ENCODE measurements at places on chromosomes 16 and 17.

- DNase-seq, result no peak
Observed at GRCh38 chr17:3890878-3891219, 2.0 kb downstream of the CAMKK1 start.

- DNase-seq, result no peak
Observed at GRCh38 chr16:46920402-46921068, 36.4 kb downstream of the GPT2 start.

DNA sequence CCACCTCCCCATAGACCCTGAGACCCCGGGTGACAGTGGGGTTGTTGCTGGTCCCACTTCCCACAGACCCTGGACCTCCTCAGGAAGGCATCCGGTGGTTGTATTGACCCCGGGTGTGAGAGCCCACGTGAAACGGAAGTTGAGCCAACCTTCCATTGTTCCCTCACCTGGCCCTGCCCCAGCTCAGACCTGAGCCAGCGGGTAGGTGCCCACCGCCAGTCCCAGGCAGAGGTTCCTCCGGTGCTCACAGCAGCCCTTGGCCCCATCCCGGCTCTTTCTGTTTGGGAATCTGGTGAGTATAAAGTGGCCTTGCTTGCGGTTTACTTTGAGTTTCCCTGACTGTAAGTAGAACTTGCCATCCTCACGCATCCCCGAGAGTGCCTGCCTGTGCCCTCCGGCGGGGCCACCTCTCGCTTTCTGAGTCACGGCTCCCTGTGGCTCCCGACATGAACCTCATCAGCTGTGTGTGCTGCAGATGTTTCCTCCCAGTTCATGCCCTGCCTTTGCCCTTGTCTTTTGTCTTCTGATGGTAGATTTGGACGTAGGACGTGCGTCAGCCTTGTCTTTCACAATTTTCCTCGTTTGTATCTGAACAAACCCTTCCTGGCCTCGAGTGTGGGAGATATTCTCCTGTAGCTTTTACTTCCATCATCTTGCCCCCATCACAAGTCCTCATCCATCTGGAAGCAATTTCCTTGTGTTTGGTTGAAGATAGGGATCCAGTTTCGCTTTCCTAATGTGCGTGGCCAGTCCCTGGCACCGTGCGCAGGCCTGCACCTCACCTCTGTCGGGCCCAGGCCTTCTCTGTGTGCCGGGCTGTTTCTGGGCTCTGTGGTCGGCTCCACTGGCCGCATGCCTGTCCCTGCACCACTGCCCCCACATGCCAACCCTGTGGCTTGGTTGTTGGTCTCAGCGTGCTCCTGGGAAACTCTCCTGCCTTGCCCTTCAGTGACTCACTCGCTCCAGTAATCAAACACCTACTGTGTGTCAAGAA lies 76.0 kb downstream of the METRNL start:
- no peak for DNase-seq

GRCh38 chr16:31216422-31217135 lies at the start of gene PYDC1:
TSS of gene PYDC1 (minus strand) at chr16:31217135. CDS start at chr16:31217028, 107 bp downstream.
- DNase-seq, result no peak

GRCh38 chr16:73483934-73484711 lies 436.2 kb upstream of the ZFHX3 start:
- DNase-seq, result no peak

DNA sequence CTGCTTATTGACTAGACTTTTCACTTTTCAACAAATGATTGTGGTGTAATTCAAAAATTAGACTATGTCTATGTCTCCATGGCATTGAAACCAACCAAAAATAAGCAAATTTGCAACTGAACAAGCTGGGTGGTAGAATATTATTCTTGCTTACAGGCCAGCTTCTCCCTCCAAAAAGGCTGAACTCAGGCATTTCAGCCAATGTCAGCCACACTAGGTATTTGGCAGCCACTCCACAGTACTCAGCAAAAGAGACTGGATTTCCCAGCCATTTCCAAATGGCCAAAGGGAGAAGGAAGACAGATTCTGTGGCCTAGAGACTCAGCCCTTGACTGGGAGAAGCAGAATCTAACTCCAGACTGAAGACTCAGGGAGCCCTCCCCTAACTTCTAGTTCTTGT lies 121.8 kb upstream of the IRX5 start:
- DNase-seq, result no peak

DNA sequence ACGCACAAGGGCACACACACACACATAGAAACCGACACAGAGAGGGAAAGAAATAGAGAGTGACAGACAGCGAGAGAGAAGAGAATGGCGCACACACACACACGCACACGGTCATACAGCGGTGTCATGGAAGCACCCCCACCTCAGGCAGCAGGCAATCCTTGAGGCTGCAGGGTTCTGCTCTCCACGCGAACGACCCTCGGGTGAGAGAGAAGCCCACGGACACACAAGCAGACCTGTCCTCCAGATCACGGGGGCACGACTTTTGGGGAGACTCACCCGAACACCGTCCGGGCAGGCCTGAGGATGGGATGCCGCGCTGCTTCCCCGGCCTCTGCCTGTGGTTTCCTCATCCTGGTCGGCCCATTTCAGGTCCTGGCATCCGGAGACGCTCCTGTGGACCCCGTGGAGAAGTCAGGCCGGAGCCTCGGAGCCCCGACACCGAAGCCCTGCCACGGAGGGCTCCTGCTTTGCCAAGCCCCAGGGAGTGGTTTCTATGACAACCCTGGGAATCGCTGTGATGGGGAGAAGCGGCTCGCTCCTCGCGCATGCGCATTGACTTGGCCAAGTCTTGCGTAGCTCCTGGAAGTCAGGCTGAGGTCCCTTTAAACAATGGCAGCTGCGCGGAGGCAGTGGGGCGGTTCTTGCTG lies 118.2 kb upstream of the KCNJ18 start:
- peak; percentile 44 for DNase-seq

DNA sequence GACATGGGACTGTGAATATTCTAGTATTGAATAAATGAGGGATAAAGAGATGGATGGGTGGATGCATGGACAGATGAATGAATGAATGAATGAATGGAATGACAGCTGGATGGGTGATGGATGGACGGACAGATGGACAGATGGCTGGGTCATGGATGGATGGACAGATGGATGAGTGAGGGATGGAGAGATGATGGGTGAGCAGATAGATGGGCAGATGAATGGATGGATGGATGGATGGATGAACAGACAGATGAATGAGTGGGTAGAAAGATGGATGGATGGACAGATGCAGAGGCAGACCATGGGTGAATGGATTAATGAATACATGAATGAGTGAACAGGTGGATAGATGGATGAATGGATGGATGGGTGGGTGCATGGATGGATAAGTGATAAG lies 96.7 kb downstream of the MYH11 start:
- DNase-seq, result no peak

- DNase-seq, result no peak
Observed at GRCh38 chr17:7445619-7445968, 733 bp downstream of the CHRNB1 start.

GRCh38 chr16:1258906-1259759 lies 3.3 kb downstream of the TPSD1 start:
- no peak for DNase-seq

- DNase-seq, result no peak
Observed at GRCh38 chr16:11781773-11782172, 15.3 kb downstream of the ZC3H7A start.

DNA sequence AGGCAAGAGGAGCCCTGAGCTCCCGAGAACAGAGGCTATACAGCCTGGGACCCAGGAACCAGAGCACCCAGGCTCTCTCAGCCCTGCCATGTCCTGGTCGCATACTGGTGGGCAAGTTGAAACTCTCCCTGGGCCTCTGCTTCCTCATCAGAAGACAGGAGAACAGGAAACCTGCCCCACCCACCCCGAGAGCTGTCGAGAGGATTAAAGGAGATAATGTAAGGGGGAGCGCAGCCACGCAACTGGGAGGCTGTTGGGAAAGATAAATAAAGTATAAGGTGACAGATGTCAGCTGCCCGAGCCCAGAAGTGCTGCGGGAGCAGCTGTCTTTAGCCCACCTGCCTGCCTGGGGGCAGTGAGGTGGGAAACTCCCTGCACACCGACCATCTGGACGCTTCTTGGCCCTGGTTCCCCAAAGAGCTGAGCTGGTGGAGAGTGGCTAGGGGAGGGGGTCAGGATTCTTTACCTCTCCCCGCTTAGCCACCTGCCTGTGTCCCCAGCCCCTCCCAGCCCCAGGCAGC lies 6.8 kb downstream of the KIF19 start:
- peak; percentile 92 for DNase-seq

DNA sequence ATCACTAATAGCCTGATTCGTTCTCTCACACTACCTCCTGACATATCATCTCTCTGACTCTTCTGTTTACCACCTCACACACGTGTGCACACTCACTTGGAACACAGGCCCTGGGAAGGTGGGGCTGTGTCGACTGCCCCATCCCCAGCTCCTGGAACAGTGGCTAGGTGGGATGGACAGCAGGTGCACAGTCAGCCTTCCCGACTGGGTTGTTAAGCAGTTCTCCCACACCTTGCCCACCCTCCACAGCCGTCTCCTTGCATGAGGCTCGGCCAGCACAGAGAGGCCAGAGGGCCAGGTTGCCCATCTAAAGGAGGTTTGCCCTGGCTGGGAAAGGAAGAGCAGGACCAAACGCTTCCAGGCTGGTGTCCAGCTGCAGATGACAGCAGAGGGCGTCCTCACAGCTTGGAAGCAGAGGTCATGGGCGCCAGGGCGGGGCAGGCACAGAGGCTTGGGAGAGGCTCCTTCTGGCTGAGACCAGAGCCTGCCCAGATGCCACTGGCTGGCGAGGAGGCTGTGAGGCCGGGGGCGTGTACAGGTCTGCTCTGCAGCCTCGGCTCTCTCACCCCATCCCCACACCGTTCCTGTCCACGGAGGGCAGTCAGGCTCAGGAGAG lies 92.8 kb downstream of the AMFR start:
- no peak for DNase-seq

DNA sequence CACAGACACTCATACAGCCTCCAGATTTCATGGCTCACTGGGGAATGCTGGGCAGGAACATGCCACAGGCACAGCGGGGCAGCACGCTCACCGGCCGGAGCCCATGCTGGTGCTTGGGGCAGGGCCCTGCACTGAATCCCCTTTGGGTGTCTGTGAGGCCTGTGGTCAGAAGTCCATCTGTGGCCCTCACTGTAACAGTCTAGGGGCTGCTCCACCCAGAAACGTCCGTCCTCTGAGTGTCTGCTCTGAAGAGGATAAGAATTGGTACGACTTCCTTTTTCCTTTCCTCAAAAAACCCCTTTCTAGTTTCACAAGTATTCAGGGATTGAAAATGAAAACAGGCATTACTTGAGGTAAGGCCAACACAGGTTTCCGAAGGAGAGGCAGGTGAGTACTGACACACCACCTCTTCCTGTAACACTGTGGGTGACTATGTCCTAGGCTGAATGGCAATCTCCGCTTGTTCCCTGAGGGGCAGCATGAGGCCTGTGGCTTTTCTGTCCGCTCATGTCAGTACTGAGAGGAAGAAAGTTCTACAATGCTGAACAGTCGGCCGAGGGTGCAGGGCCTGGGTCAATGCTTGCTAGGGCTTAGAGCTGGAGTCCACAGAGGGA lies 42.5 kb downstream of the TMEM11 start:
- DNase-seq, result no peak

- DNase-seq, result no peak
Observed at GRCh38 chr16:78034530-78034929, 12.2 kb downstream of the CLEC3A start.

- no peak for DNase-seq
Observed at GRCh38 chr17:55743103-55743679, 7.7 kb upstream of the PCTP start.

GRCh38 chr16:14446796-14447195 lies 183.3 kb downstream of the PARN start:
- no peak for DNase-seq

GRCh38 chr17:16512011-16512410 lies 20.0 kb upstream of the LRRC75A start:
- DNase-seq, result peak; percentile 57

DNA sequence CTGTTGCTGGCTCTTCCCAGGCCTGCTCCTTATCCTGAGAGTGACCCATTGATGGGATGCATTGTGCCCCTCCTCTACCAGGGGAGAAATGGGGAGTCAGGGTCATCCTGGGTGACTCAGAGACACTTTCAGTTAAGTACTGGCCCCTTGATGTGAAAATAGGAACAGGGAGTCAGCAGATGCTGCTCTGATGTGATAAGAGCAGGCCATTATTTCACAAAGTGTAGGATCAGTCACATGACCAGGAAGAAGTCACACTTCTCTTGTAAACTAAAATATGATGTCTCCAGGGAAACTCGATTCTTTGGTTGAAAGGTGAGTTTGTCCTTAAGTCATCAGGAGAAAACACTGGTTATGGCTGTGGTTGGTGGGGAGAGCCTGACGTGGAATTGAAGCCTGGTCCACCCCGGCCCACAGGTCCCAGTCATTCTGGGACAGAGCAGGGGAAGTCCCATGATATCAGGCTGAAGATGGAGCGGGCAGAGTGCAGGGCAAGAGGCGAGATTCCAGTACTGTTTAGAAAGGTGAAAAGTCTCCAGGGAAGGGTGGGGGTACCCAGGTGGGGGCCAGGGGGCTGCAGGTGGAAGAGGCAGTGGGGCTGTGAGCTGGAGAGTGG lies 88.6 kb upstream of the NLRP1 start:
- no peak for DNase-seq

DNA sequence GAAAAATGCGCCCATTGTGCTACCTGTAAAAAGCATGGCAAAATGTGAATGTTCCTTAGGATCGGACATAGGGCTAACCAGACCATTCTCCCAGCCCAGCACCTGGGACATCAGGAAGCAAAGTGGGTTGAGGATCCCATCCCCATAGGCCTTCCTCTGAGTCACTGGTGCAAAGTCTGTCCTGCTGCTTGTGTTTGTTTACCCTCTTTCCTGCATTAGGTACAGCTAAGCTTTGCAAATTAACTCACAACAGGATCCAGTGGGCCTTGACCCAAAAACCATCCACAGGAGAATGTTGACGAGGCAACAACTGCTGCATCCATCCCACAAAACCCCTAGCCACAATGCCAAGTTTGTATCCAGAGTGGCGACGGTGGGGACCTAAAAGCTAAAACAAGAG lies 106.2 kb downstream of the GRIN2A start:
- no peak for DNase-seq

- DNase-seq, result no peak
Observed at GRCh38 chr17:72185564-72185963, 64.7 kb downstream of the SOX9 start.

- peak; percentile 84 for DNase-seq
Observed at GRCh38 chr17:48593126-48593829, at the start of gene HOXB5. TSS of gene HOXB5 (minus strand) at chr17:48593779. CDS start at chr17:48593682, 97 bp downstream.

DNA sequence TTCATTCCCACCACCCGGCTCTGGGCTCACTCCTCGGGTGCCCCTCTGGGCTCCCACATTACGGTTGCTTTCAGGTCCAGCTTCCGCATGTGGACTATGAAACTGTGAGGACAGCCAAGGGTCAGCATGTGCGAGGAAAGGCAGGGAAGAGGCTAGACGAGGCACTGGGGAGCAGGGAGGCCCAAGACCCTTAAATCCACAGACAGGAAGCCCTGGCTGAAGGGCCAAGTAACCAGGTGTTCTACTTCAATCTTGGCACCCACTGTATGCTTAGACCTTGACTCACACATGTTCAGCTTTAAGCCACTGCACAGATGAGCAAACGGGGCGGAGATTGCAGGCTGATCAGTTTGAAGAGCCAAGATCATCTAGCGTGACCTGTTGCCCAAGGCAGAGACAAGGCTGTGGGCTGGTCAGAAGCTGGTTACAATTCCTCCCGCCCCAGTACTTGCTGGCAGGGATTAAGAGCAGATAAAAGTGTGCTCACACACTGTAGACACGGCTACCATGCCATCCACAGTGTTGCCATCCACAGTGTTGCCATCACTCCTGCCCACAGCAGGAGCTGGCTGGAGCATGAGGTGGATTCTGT lies at the start of gene CES4A:
CES4A (plus strand) TSS at position 393 of the 592 bp plus-strand sequence; CDS start at position 577, 184 bp downstream.
- DNase-seq, result no peak
